ENCODE measurements at places on chromosomes 16 and 17.

GRCh38 chr16:57262841-57263540, 17.9 kb downstream of the ARL2BP start:
- no peak for DNase-seq

DNA sequence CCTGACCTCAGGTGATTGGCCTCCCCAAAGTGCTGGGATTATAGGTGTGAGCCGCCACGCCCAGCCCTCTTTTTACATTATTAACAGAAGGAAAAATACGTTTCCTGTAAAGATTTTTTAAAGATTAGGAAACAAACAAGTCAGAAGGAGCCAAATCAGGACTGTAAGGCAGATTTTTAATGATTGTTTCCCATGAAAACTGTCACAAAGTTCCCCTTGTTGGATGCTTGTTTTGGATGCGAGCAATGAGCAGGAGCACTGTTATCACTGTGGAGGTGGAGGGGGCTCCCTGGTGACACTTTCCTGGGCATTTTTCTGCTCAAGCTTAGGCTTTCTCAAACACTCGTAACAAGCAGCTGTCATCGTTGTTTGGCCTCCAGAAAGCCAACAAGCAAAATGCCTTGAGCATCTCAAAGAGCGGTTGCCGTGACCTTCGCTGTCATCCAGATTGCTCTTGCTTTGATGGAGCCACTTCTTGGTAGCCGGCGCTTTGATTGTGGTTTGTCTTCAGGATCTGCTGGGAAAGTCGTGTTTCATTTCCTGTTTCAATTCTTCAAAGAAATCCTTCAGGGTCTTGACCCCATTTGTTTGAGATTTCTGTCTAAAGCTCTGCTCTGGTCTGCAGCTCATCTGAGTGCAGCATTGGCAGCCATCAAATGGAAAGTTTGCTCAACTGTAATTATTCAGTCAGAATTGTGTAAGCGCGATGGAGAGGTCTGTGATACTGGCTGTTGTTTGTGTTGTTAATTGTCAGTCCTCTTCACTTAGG, 128.7 kb downstream of the RPTOR start:
- DNase-seq, result no peak

GRCh38 chr16:31695667-31696066, 168.0 kb downstream of the AHSP start:
- DNase-seq, result no peak

- DNase-seq, result no peak
Measured at GRCh38 chr17:36773039-36773438, 164.2 kb upstream of the LHX1 start.

- DNase-seq, result no peak
Measured at GRCh38 chr16:86956437-86956836, 360.8 kb downstream of the C16orf95 start.

- peak; percentile 39 for DNase-seq
Measured at GRCh38 chr17:68697850-68698361, 96.7 kb upstream of the FAM20A start.

DNA sequence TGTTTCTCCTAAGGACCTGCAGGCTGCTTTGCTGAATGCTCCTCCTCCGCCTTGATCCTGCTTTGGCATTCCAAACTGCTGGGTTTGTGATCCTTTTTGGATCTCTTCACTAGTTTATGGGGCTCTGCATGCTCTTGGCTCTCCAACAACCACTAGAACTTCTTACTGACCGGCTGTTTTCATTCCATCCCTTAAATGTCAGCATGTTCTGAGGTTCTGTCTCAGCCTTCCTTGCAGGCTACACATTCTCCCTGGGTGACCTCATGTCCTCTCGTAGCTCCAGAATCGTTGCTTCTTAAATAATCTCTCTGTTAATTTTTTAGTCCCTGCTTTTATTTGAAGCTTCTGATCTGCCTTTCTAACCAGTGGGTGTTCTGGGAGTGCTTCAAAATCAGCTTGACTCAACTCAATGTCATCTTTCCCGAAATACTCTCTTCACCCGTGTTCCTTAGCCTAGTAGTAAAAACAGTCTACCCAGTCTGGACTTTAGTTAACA, 119.0 kb upstream of the HS3ST2 start:
- DNase-seq, result no peak

DNA sequence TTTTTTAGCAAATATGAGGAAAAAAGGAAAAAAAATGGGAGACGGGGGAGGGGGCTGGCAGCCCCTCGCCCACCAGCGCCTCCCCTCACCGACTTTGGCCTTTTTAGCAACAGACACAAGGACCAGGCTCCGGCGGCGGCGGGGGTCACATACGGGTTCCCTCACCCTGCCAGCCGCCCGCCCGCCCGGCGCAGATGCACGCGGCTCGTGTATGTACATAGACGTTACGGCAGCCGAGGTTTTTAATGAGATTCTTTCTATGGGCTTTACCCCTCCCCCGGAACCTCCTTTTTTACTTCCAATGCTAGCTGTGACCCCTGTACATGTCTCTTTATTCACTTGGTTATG, 1.2 kb upstream of the TMEM88 start:
- no peak for DNase-seq

DNA sequence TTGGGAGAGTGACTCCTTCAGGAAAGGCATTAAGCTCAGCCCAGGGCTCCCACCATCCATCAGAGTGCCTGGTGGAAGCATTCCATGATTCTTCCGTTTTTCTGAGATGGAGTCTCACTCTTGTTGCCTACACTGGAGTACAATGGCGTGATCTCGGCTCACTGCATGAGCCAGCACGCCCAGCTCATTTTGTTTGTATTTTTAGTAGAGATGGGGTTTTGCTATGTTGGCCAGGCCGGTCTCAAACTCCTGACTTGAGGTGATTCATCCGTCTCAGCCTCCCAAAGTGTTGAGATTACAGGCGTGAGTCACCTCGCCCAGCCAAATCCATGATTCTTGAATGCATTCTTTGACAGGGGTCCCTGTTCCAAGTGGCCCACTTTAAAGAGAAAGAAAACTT, 23.1 kb downstream of the MIS12 start:
- peak; percentile 8 for DNase-seq

GRCh38 chr16:63581570-63581969, 1540.3 kb downstream of the CDH11 start:
- DNase-seq, result no peak

DNA sequence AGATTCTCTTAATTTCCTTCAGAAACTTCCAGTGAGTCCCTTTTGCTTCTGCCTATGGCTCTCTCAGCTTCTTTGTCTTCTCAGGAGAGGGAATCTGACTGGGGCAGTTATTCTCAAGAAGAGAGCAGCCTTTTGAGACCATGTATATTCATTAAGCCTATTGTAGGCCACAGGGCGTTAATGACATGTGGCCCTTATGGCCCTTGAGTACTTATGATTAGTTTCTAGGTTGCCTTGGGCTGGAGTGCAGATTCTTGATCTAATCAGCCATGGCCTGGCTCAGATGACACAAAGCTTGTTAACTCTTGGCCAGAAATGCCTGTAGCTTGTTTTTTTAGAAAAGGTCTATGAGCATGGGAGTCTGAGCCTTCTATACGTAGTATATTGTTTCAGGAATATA, 17.4 kb downstream of the MFSD11 start:
- DNase-seq, result no peak

- no peak for DNase-seq
Measured at GRCh38 chr17:27631897-27632725, 1.1 kb downstream of the LGALS9 start.

GRCh38 chr16:23318639-23319038, 16.5 kb downstream of the SCNN1B start:
- DNase-seq, result no peak

DNA sequence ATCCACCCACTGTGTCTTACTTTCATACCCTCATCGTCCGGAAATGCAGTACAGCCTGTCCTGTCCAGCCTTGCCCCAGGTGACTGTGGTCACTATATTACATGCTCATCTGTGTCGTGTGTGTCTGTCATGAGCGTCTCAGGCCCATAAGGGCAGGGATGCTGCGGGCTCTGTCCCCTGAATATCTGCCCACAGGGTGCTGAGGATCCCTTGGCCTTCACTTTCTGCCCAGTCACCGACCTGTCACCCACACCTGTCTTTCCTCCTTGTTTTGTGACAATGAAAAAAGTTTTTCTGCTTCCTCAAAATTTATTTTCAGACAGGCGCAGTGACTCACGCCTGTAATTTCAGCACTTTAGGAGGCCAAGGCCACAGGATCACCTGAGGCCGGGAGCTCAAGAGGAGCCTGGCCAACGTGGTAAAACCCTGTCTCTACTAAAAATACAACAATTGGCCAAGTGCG, 1.4 kb upstream of the CTRB1 start:
- DNase-seq, result no peak

DNA sequence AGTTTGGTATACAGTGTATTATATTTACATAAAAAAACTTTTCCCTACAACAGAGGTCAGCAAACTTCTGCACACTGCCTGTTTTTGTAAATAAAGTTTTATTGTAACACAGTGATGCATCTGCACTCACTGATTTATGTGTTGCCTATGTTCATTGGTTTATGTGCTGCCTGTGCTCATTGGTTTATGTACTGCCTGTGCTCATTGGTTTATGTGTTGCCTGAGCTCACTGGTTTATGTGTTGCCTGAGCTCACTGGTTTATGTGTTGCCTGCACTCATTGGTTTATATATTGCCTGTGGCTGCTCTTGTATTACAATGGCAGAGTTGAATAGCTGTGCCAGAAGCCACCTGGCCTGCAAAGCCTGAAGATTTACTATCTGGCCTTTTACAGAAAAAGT, 81.6 kb downstream of the MYH11 start:
- DNase-seq, result no peak

DNA sequence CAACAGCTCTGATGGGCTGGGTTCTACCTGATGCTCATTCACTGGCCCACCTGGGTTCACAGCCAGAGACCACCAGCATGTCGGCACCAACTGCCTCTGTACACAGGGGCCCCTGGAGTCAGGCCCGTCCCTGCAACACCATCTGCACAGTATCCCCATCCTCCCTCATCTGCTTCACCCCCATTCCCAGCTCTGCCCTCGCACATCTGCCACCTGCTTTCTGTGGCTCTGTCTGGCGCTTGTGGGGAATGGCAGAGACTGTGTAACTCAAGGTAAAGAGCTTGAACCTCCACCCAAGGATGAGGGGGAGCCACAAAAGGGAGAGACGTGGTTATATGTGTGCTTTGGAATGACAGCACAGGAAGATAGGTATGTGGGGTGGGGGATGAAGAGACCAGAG, 27.2 kb downstream of the SMPD3 start:
- no peak for DNase-seq

GRCh38 chr17:35784895-35785294, 10.5 kb downstream of the MMP28 start:
- peak; percentile 91 for DNase-seq

- no peak for DNase-seq
Measured at GRCh38 chr17:29586676-29587469, 2.6 kb downstream of the GIT1 start.

- DNase-seq, result no peak
Measured at GRCh38 chr17:15918661-15919259, 26.2 kb upstream of the ADORA2B start.

DNA sequence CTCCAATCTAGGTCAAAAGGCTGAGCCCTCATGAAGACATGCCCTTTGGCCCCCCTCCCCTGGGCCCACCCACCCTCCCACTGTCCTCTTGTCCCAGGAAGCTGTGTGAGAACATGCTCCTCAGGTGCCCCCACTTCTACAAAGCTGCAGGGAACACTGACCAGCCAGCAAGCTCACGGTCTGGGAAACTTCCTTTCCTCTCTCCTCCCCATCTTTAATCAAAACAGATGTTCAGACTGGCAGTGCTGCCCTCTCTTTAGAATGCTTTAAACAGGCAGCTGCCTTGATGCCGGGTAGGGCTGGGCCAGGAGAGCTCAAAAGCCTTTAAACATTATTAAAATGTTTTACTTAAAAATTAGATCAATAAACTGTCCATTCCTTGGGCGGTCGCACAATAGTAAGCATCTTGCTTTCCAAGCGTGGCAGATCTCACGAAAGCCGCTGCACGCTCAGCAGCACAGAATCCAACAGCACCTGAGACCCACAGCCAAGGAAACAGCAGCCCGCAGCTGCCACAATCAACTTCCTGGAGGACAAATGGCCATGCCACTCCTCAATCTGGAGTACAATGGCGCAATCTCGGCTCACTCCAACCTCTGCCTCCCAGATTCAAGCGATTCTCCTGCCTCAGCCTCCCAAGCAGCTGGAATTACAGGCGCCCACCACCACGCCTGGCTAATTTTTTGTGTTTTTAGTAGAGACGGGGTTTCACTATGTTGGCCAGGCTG, 399.2 kb downstream of the SLC39A11 start:
- DNase-seq, result no peak

Data from epithelial cell of prostate (primary cell).